ENCODE measurements at places on chromosomes 4 and X.

GRCh38 chrX:30653415-30654131, at the start of gene GK:
Gene GK (plus strand): TSS chrX:30653423. CDS start chrX:30653538, 115 bp downstream.
- DNase-seq, result peak; percentile 58

GRCh38 chrX:139106069-139106468, 394.6 kb upstream of the FGF13 start:
- no peak for DNase-seq

GRCh38 chr4:1579001-1579900, 104.9 kb downstream of the FAM53A start:
- DNase-seq, result peak; percentile 93

DNA sequence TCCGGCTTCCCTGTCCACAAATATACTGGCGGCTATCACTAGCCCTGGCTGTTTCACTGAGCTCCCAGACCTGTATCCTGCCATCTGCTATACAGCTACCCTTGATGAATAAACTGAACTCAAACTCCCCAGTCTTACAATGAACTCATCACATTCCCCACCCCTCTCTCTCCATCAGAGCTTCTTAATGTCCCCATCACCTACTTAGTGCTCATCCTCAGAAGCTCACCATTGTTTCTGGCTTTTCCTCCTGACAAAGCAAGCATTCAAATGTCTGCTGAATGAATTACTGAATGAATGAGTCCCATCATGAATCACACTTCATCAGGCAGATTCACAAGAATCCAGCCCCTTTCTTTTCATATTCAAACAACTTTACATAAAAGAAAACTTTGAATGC, 5.7 kb upstream of the DGAT2L6 start:
- no peak for DNase-seq

- no peak for DNase-seq
These were observed 20.2 kb downstream of the CNGA2 start for GRCh38 chrX:151754641-151755215.

GRCh38 chr4:76984127-76984526, 34.6 kb downstream of the SEPTIN11 start:
- no peak for DNase-seq

- no peak for DNase-seq
These were observed 92.5 kb downstream of the AREG start for GRCh38 chr4:74537459-74537858.

- no peak for DNase-seq
These were observed 13.9 kb downstream of the SCARB2 start for GRCh38 chr4:76199664-76200211.

GRCh38 chr4:138177278-138177968, 64.7 kb downstream of the SLC7A11 start:
- DNase-seq, result no peak

GRCh38 chr4:181692965-181693364, 550.2 kb upstream of the TENM3 start:
- no peak for DNase-seq

DNA sequence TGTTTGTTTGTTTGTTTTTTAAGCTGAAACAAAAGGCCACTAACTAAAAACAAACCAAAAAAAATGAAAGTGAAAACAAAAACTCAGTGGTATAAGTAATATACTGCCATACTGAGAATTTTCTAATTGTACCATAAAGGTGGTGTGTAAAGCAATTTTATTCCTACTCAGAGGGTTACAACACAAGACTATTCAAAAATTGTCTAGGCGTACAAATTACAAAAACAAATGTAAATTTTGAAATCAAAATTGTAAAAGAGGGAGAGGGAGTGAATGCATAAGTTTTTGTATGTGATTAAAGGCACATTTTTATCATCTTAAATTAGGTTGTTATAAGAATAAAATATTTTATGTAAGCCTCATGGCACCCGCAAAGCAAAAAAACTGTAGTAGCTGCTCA, 232.6 kb downstream of the STK32B start:
- DNase-seq, result no peak

- no peak for DNase-seq
These were observed 341.8 kb downstream of the RAPGEF2 start for GRCh38 chr4:159444678-159445077.

- DNase-seq, result no peak
These were observed 5.1 kb upstream of the KDM5C start for GRCh38 chrX:53230116-53230515.

DNA sequence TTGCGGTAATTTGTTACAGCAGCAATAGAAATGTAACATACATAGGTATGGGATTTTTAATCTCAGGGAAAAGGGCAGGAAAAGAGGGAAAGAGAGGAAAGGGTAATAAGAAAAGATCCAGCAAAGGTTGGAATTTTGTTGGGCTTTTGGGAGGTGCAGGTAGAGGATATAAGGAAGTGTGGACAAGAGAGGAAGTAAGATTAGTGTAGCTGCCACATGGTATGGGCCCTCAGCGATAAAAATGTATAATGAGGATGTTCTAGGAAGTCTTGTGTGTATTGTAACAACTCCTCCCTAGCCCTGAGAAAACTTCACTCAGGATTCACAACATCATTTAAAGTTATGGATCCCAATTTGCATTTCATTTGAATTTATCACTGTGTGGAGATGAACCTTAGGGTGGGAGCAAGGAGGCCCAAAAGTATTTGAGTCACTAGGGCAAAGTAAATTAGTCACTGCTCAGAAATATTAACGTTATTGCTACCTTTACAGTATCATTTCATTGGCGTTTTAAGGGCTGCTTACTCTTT, 2.8 kb upstream of the IL21 start:
- DNase-seq, result no peak

DNA sequence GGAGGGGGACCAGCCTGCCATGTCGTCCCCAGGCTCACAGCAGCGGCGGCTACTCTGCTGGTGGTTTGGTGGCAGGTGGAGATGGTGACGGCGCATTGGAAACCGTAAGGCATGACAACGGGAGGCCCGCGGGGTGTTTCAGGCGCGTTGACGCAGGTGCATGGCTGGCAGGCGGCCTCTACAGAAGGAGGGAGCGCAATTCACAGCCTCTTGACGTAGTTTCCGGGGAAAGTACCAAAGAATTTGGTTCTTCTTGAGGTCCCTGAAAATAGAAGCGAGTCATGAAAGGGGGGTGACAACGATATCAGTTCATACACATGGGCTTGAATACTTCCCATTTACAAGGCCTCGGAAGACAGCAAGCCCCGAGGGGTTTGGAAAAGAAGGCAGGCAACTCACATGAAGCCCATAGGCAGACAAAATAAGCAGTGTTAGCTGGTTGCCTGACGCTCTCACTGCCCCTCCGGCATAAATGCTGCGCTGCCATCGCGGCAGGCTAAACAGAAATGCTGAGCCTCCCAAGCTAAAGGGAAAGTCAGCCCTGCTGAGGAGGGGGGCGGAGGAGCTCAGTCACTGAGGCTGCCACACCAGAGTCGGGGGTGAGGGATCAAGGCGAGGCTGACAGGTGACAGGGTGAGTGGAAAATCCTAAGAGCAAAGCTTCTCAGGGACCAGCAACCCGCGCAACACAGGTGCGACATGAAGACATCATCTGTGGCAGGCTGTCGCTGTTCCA, 52.3 kb upstream of the PDLIM3 start:
- no peak for DNase-seq

DNA sequence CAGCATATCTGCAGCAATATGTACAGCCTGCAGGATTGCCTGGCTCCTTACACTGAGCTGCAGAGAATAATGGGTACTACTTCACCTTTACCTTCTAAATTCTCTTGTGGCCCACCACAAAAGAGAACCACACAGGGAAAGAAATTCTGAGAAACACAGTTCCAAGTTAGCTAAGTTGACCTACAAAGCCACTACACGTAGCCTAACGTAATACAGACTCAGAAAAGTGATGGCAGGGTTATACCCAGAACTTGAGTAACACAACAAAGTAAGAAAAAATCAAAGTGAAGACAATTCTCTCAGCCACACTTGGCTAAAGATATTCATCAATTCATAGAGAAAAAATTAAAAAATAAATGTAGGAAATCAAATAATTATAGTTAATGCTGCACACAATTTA, 26.4 kb upstream of the SRPX start:
- no peak for DNase-seq

DNA sequence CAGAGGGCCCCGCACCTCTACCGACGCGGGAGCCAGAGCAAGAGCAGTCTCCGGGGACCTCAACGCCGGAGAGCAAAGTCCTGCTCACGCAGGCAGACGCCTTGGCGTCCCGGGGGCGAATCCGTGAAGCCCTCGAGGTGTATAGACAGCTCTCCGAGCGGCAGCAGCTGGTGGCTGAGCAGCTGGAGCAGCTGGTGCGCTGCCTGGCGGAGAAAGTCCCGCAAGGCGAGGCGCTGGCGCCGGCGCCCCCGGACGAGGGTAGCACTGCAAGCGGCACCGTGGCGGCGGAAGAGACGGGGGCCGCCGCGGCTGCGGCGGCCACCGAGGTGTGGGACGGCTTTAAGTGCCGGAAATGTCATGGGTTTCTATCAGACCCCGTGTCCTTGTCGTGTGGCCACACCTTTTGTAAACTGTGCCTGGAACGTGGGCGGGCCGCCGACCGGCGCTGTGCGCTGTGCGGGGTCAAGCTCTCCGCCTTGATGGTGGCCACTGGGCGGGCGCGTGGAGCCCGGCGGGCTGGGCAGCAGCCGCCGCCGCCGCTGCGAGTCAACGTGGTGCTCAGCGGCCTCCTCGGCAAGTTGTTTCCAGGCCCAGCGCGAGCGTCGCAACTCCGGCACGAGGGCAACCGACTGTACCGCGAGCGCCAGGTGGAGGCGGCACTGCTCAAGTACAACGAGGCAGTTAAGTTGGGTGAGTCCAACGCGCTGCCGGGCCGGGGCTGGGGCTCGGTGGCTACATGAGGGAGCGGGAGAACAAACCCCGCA, 672 bp downstream of the LONRF3 start:
- peak; percentile 61 for DNase-seq

GRCh38 chr4:92120810-92121498, 182.8 kb upstream of the GRID2 start:
- DNase-seq, result no peak

DNA sequence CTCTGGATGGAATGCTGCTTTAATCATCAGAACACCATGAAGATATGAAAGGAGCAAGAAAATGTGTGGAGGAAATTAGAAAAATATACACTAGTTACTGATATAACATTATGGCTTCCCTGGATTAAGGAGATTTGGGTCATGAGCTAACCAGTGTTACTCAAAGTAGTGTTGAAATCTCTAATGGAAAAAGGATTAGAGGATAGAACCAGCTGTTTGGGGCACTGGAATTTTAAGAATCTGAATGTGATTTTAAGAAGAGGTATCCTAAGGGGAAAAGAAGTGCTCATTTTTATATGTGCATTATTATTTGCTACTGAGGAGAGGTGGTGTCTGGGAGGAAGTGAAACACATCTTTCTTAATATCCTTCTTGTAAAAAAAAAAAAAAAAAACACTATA, 164.1 kb upstream of the PPARGC1A start:
- no peak for DNase-seq

DNA sequence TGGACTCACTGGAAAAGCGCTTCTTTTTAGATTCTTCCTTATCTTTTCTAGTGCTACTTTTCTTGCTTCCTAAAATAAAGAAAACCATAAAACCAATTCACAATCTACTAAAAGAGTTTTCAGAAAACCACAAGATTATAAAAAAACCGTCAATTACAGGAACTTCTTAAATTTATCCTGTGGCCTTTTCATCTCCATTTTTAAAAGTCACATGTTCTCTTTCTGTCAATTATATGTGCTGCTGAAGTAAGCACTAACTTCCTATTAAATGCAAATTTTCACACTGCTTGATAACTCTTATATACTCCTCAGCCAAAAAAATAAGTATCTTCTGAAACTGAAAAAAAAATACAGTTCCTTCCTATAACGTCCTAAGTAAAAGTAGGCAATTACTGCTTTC, 32.8 kb downstream of the CENPC start:
- DNase-seq, result no peak

GRCh38 chr4:77989968-77990367, 67.2 kb upstream of the FRAS1 start:
- no peak for DNase-seq

DNA sequence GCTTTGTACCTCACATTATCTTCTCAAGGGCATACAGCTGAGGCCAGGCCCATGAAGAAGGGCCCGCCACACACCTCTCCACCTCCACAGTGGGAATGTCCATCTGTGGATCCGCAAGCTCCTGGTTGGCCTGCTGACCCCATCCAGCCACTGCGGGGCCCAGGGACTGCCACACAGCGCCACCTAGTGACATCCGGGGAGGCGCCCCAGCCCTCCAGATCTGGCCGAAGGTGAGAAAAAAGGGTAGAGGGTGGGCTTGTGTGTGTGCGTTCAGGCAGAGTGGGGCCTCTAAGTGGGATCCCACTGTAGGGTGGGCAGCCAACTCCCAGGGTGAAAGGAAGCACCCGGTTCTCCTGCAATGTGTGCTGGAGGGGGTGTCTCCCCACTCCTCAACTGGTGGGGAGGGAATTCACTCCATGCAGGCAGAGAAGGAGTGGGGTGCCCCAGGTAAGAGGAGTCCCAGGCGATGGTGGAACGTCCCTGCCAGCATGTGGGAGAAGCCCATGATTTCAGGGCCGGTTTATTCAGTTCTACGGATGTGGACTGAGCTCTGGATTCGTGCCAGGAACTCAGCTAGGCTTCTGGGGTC, 117.3 kb downstream of the ENPP6 start:
- no peak for DNase-seq

DNA sequence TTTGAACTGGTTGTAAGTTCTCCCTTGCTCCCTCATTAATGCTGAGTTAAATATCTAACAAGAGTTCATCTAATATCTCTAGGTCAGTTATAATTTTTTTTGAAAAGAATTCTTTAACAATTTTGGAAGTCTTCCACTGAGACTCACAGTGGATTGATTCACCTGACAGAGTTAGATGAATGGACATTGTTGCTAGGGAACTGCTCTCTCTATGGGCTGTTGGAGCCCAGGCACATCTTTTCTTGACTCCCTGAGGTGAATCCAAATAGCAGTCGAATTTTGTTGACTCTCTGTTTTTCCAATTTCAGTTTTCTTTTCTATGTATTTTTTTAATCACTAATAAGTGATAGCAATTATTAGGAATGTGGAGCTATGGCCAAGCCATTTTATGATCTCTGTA, 996.1 kb upstream of the PABPC4L start:
- DNase-seq, result no peak

GRCh38 chrX:129741880-129742758, 3.3 kb downstream of the XPNPEP2 start:
- no peak for DNase-seq

DNA sequence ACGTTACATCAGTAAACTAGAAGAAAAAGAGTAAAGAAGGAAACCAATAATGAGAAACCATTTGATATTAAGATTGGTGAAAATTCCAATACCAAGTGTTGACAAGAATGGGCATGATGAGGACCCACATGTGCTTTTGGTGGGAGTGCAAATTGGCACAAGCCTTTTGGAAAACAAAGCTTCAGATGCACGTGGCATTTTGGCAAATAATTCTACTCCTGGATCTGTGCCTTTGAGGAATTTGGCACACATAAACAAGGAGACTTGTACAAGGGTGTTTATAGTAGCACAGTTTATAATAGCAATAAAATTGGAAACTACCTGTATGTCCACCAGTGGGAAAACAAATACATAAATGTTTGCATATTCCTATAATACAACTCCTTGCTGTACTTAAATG, 324.3 kb upstream of the TAPT1 start:
- no peak for DNase-seq
